ENCODE measurements at places on chromosomes 12 and 14.

DNA sequence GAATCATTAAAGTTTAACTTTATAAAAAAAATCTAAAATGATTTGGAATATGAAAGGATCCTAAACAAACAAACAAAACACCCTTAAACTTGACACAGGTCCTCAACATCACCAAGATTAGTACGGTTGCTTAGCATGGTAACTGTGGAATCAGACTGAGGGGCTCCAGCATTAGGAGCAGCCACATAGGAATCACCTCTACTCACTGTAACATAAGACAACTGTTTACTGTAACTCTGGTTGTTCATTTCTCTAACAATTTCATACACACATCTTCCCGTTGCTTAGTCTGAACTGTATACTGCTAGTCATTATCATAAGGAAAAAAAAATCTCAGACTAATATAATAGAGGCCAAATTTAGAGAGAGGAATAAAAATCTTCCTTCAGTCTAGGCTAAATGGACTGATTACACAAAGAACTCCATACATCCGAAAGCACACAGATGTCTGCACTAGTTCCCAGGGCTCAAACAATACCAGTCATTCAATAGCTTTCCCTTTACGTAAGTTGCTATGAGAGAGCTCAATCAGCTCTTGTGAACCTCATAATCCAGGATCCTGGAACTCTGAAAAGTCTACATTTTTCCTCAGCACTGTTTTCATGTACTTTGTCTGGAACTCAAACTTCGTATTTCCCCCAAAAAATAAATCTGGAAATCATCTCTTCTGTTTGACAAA is 26.0 kb downstream of the LRP6 start:
- DNase-seq, result no peak

GRCh38 chr14:100670753-100671049 is 56.0 kb upstream of the DLK1 start:
- no peak for DNase-seq

- no peak for DNase-seq
Measured at GRCh38 chr12:127191129-127191528, 1075.8 kb upstream of the TMEM132C start.

- no peak for DNase-seq
Measured at GRCh38 chr14:55800156-55800785, 220.3 kb downstream of the KTN1 start.

GRCh38 chr12:120710805-120711296 is 593 bp downstream of the UNC119B start:
- DNase-seq, result peak; percentile 64

GRCh38 chr12:89779090-89779489 is 70.5 kb upstream of the ATP2B1 start:
- no peak for DNase-seq

DNA sequence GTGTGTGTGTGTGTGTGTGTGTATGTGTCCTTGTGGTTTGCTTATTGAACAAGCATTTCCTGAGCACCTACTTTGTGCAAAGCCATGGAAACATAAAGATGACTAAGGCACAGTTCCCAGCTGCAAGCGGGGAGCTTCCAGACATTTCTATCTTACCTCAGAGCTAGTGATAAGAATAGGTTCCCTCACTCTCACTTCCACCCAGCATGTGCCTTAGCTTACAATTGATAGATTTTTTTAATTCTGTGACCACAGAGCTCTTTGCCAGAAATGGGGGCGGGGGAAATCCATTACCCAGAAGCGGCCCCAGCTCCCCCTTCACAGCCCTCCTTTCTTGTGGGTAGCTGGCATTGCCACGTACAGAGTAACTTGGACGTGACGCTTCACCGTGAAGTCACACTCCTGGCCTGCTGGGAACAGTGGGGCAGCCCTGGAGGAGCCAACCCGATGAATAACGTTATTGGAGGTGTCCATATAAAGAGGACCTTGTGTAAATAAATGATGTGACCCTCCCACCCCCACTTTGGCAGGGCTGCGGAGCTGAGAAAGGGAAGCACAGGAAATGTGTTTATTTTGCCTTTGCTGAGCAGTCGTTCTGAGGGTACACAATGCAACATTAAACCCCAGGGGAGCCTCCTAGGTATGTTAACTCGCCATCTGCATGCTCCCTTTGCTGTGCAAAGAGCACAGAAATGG is 238.9 kb downstream of the CHST11 start:
- DNase-seq, result peak; percentile 13

GRCh38 chr14:29123017-29123416 is 356.4 kb downstream of the FOXG1 start:
- no peak for DNase-seq

DNA sequence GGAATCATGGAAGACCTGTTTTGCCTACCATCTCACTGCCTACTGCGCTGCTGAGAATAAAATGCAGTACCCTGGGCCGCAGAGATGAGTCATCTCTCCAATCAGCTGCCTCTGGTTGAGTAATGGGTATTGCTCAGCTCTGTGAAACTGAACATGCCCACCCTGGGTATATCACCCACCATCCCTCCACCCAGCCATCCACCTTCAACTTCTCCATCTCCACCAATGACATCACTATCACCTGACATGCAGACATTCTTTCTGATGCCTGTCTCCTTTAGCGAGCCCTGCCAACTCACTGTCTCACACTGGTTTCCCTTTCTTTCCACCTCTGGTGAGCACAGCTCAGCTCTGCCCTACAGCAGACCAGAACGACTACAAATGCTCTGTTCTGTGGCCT is 33.6 kb downstream of the E2F7 start:
- no peak for DNase-seq

DNA sequence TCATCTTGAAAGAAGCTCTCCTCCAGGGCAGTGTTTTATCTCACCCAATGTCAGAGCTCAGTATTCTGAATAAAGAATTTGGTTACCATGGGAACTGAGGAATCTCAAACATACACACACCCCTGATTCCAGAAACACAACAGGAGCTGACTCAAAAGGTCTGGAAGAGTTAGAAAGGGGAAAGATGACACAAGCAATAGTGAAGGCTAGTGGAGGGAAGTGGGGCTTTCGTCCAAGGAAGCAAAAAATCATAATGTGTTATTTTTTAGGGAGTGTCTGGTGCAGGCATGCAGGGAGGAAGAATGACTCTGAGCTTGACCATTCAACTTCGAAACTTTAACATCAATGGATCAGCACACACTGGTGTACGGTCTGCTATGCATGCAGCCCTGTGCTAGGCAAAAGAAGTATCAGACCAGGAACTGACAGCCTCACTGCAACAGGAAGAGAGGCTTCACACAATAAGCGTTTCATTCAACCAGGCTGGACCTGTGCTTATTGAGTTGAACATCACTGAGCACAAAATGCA is 20.3 kb downstream of the HEBP1 start:
- DNase-seq, result no peak

All from mucosa of descending colon (tissue), 3 donors.